ENCODE measurements at places on chromosomes 4 and X.
A peak's percentile ranks its signal among the peaks of the same experiment; 100 is the strongest.

GRCh38 chrX:13013363-13014110 is 30.9 kb downstream of the FAM9C start:
- DNase-seq = no peak

- no peak for DNase-seq
These were observed 245.8 kb upstream of the GK2 start for GRCh38 chr4:79653871-79654270.

- DNase-seq = peak; percentile 65
These were observed 580 bp upstream of the MMGT1 start for GRCh38 chrX:135974279-135974856.

- no peak for DNase-seq
These were observed 40.4 kb upstream of the CYP4V2 start for GRCh38 chr4:186150926-186151325.
